Activated naive CD4-positive, alpha-beta T cell (primary cell): ENCODE measurements at places on chromosomes 2 and 18.

DNA sequence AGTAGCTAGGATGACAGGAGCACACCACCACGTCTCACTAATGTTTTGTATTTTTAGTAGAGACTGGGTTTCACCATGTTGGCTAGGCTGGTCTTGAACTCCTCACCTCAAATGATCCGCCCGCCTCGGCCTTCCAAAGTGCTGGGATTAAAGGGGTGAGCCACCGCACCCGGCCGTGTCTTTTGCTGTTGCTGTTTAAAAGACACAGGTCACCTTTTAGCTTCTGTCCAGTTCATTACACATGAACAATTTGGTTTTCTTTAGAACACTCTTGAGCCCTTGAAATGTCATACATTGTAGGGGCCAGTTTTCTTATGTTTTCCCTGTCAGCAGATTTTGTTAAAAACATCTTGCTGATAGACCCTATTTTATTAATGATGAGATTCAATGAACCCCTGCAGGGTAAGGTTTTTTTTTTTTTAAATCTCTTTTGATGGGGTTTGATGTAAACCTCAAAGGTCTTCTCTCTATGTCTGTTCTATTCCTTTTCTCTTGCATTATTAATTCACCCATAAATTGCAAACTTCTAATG, 61.0 kb upstream of the AGPS start:
- no peak for DNase-seq

DNA sequence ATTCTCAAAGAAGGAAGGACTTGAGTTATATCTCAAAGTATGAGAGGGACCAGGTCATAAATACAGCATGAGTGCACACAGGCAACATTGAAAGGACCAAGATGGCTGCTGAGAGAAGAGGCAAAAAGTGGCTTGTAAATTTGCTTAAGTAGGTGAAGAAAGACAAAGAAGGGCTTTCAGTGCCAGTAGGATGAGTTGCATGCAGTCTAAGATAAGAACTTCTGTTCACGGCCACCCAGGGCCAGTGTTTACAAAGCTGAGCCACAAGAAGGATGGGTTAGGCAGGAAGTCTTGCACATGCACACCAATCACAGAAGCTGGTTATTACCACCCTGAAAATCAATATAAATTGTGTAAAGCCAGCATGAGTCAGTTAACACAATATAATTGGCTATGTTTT, 3.1 kb upstream of the ABCB11 start:
- DNase-seq: no peak

- DNase-seq: no peak
Measured at GRCh38 chr2:42973726-42974125, 181.3 kb upstream of the HAAO start.

DNA sequence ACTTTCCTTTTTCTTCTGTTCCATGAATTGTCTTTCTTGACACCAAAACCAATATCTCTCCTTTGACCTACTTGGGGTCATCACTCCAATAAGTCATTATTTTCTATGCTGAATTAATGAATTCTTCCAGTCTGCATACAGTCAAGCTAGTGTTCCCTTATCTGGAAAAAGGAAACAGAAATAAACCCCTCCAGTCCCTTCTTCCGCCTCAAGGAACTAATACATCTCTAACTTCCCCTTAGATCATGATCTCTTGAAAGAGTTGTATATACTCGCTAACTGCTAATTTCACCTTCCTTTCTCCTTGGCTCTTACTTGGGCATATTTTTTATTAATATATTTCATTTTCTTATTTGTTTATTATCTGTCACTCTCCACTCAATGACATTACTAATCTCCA, 7.3 kb upstream of the ARHGAP15 start:
- no peak for DNase-seq

GRCh38 chr2:83471655-83472054, 987.4 kb downstream of the SUCLG1 start:
- no peak for DNase-seq

DNA sequence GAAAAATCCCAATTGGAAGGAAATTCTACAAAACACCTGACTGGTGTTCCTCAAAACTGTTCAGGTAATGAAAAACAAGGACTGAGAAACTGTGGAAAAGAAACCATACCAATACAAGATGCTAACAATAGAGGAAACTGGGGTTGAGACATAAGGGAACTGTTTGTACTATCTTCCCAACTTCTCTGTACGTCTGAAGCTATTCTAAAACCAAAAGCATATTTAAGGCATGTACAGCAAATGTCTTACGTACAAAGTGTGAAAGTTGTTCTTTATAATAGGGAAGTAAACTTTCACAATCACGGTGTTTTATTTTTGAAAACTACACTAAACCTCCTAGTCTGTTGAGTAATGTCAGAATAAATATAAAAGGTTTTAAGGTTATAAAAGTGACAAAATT, 776.1 kb upstream of the RAB6C start:
- DNase-seq: no peak

GRCh38 chr2:150759531-150759930, 272.1 kb upstream of the RND3 start:
- DNase-seq: no peak

- no peak for DNase-seq
Measured at GRCh38 chr2:85735691-85736090, 18.1 kb upstream of the ATOH8 start.
